ENCODE measurements at places on chromosomes 6 and 20.
A peak's percentile ranks its signal among the peaks of the same experiment; 100 is the strongest.

- no peak for DNase-seq
Observed at GRCh38 chr20:46683011-46683667, 6.1 kb downstream of the TP53RK start.

DNA sequence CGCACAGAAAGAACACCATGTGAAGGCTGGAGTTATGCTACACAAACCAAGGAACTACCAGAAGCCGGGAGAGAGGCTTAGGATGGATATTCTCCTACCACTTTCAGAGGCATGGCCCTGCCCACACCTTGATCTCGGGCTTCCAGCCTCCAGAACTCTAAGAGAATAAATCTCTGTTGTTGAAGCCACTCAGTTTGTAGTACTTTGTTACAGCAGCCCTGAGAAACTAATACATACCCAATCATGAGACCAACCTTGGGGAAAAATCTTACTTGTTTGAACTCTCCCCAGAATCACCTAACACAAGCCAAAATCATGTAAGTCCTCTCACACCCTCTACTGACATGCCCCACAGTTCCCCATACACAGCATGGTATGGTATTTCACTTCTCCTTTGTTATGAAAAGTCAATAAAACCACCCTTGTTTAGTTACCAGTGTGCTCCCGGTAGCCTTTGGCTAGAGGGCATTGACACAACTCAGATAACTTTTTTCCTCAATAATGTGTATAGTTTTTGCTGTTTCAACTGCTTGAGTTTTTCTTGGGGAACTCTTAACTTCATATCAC, 40.7 kb upstream of the SLC2A12 start:
- peak; percentile 43 for DNase-seq

GRCh38 chr6:31666337-31666965, 571 bp downstream of the CSNK2B start:
- no peak for DNase-seq

DNA sequence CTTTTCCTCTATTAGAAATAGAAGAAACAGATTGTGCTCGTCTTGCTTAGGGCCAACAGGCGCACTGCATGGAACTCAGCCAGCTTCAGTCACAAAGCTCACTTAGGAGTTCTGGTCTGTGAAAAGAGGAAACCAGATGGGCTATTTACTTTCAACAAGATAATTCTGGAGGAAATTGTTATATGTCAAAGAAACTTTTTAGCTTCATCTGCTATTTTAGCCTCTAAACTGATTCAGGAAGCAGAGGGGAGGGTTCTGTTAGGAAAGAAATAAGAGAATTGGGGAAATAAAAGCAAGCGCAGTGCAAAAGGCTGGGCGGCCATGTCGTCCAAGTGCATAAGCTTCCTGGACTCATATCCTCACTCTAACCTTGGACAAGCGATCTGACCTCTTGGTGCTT, 21.3 kb downstream of the PRKN start:
- DNase-seq = no peak

DNA sequence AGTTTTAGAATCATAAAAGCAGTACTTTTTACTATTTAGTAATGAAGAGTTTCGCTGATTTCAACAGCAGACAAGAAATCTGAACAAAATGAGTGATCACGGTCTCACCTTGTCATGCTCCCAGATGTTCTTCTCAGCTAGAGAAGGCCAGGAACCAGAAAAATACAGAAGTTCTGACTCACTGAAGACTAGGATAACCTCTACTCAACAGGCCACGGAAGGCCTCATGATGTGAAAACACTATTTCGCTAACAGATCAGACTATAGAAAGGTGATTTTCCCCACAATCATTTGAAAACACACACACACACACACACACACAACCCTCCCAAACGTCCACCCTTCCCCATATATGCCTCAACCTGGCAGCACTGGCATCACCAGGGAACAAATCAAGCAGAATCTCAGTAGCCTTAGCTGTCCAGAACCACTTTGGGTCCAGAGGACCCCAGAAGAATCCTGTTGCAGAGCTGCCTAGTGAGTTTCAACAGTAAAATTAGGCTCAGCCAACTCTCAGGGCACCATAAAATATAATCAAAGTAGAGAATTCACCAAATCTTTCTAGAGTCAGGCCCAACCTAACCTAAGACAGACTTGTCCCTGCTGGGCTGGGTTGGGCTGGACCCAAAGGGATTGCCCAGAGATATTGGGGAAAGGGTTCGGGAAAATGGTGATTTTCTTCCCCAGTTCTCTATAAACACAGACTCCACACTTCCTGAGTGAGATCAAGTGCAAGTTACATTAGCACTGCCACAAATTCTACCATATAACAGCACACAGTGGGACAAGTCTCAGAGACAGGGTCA, 7.9 kb downstream of the EXOC2 start:
- DNase-seq = peak; percentile 86

DNA sequence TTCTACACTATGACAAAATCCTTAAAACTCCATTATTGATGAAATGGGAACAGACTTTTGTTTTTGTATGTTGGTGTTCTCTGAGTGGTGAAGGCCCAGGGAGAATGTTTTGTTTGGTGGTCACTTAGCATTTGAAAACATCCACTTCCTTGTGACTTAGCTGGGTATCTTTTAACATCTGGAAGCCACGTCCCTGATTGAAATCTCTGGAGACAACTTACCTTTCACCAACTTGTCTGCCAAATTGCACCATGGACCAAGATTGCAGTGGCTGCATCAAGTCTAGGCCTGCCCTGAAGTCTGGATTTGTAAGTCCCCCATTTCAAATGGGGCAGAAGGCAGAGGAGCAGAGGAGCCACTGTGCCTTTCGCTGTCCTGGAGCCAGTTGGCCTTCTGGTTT, 534 bp upstream of the EFCAB8 start:
- DNase-seq = no peak

GRCh38 chr6:161130541-161130940, 139.0 kb downstream of the MAP3K4 start:
- DNase-seq = no peak

DNA sequence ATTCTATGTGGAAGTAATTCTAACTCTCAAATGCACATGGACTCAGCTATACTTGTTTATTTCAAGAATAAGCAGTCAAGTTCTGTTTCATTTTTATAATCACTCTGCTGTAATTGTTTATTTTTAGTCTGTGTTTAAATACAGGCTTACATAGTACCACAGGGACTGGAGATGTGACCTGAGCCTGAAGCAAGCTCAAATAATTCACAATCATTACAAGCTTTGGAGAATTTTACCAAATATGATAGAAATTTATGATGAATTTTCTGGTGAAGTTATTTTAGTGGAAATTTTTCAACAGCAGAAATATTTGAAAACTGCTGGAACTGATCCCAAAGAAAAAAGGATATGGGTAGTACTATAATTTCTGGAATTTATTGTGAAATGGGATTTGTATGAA, 41.6 kb upstream of the DSE start:
- no peak for DNase-seq

DNA sequence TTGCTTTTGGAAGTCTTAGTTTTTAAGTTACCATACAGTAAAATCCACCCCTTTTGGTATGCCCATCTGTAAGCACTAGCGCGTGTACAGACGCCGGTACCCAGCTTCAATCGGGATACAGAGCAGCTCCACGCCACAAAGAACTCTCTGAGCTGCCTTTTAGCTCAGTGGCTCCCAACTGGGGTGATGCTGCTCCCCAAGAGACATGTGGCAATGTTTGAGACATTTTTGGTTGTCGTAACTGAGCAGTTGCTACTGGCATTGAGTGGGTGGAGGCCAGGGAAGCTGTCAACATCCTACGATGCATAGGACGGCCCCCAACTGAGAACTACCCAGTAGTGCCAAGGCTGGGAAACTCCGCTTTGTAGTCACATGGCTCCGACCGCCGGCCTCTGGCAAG, 73.3 kb downstream of the BMP7 start:
- no peak for DNase-seq

DNA sequence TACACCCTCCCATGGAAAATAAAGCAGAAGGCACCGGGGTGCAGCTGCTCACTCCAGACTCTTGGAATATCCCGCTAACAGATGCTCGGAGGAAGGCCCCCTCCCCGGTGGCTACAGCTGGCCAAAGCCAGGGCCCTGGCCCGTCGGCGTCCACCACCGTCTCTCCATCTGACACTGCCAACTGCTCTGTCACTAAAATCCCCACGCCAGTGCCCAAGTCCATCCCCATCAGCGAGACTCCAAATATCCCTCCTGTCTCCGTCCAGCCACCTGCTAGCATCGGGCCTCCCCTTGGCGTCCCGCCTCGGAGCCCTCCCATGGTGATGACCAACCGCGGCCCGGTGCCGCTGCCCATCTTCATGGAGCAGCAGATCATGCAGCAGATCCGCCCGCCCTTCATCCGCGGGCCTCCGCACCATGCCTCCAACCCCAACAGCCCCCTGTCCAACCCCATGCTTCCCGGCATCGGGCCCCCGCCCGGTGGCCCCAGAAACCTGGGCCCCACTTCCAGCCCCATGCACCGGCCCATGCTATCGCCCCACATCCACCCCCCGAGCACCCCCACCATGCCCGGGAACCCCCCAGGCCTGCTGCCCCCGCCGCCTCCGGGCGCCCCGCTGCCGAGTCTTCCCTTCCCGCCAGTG, 143.9 kb downstream of the SOBP start:
- no peak for DNase-seq

DNA sequence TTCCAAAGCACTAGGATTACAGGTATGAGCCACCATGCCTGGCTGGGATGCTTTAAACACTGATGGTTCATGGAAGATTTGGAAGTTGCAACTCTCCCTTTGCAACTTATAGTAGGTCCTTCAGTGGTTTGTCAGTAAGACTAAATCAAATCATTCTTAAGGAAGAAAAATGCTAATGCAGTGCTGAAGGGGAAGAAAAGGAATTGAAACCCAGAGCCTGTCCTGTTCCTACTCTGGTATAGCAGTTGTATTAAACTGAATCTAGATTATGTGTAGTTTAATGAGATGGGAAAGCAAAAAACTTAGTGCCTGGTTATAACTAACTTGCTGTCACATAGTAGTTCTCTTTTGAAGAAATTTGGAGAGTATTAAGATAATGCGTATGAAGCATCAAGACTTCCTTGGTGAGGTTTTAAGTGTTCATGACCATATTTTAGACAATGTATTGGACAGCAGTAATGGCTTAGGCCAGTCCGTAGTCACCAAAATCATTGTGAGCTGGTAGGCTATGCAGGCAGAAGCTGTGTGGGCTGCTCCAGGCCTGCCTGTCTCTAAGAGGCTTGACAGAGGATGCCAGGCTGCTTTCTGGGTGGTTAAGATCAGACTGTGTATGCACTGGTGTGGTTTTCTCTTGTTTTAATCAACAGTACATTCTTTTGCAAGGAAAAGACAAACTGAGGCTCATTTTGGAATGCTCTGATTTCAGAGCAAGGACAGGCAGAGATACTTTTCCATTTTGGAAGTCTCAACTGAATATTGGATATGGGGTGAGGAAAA, 14.0 kb downstream of the PAQR8 start:
- no peak for DNase-seq

DNA sequence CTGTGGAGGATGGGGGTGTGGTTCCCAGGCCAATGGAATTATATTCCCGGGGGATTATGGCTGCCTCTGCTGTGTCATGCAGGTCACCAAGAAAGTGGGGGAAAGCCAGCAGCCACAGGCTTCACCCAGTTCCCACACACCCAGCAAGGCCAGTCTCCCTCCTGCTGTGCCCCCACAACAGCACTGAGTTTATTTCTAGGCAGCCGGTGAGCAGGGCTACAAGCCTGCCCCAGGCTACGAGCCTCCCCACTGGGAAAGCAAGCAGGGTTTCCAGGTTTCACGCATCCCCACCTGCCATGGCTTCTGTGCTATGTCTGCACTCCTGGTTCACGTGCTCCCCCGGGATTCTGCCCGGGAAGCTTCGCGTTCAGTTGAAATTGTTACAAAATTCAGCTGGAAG, 72.6 kb downstream of the ERMARD start:
- DNase-seq = no peak

- no peak for DNase-seq
Observed at GRCh38 chr6:95530176-95530819, 47.0 kb upstream of the MANEA start.

GRCh38 chr6:142537612-142538478, 236.0 kb downstream of the ADGRG6 start:
- DNase-seq = peak; percentile 35

DNA sequence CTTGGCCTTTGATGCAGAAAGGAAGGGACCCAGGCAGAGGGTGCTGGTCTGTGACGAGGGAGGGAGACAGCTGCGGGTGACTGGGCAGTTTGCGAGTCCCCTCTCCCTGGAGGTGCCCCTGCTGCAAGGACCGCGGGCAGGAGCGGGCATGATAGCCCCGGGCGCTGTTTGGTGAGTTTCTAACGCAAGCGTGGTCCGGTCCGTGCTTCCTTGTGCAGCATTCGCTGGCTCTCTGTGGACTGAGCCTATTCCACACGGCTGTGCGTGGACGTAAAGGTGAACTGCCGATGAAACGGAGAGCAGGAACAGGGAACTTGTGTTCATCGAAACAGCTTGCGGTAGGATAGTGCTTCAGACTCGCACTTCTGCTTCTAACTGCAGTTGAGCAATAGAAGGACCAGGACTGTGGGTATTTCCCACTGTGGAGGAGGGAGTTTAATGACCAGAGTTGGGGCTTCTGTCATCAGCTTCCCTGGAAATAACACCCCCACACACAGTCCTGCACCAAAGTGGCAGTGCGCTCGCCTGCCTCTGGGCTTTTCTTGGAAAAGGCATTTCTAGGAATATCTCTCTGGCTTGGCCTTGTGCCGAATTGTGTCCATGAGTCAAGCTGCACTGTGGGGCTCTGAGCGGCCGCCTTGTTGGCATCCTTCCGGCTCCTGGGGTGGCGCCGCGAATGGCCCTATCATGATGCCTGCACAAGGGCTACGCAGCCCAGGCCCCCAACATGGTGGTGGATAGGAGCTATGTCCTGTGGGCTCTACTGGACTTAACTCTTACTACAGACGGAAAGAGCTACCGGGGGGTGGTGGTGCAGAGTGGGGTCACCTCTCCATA, 48.9 kb downstream of the DUSP22 start:
- peak; percentile 63 for DNase-seq

DNA sequence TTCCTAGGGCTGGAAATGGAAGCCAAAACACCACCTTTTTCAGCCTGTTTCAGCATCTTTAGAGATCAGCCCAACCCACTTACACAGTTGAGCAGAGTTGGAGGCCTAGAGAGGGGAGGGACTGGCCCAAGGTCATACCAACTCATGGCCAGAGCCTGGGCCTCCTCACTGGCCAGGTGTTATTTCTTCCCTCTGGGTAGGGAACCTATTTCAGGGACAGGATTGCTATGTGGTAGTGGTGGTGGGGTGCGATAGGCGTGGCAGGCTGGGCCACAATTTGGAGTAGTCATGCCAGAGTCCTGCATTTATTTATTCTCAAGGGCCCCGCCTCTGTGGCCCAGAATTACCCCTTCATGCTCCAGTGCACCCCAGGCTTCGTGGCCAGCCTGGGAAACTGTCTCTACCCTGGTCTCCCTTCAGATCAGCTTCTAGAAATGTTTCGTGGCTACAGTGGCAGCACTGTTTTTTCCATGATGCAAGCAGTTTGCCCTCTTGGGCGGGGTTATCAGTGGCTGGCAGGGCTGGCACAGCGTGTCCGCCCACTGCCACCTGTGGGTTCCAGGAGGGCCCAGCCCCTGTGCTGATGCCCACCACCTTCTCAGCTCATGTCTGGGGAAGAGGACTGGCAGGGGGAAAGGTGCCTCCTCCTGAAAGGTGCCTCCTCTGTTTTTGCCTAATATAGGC, 6.2 kb downstream of the VEGFA start:
- peak; percentile 44 for DNase-seq
